Amygdala (tissue), 56 donors: ENCODE measurements at places on chromosomes 7 and 10.
A peak's percentile ranks its signal among the peaks of the same experiment; 100 is the strongest.

- no peak for DNase-seq
Measured at GRCh38 chr7:110801502-110801901, 289.4 kb upstream of the LRRN3 start.

DNA sequence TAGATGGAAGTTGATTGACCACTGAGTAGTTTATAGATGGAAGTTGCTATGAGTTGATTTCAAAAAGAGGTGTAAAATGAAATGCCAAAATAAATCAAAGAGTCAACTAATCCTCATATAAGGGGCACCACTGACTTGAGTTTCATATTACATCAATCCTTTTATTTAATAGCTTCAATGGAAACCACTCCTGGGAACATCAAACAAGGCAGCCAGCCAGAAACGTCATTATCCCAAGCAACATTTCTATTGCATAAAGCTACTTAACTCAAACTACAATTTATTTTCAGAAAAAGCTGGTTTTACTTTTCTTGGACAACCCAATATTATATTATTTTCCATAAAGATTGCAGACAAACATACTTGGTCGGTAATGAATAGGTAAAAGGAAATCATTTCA, 162.1 kb downstream of the TSPAN12 start:
- DNase-seq: no peak

DNA sequence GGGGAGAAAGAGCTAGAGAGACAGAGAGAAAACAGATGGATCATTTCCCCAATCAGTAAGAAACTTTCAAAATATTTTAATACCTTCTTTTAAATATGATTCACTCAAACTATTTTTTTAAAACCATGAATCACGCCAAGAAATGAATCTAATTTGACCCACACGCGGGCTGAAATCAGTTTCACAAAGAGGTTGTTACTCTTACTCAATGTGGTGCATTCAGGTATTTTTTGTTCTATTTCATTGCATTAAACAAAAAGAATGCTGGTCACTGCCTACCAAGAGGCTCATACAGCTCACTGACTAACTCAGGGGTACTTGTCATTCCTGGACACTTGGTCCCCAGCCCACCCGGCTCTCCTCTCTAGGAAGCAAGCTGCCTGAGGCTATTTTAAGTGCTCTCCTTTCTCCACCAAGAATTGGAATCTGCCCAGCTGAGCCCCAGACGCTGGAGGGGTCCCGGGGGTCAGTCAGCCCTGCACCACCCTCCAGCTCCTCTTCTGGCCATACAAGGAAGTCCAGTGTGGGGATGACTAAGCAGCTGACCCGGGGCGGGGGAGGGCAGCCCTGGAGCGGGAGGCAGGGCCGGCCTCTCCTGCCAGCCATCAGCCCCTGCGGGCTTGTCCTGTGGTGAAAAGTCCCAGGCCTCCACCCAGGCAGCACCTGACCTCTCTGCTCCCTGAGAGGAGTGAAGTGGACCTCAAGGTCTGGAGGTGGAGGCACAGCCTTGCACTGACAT, 21.7 kb upstream of the PFKP start:
- DNase-seq: peak; percentile 15

GRCh38 chr7:154517768-154518167, 465.6 kb downstream of the DPP6 start:
- DNase-seq: no peak

DNA sequence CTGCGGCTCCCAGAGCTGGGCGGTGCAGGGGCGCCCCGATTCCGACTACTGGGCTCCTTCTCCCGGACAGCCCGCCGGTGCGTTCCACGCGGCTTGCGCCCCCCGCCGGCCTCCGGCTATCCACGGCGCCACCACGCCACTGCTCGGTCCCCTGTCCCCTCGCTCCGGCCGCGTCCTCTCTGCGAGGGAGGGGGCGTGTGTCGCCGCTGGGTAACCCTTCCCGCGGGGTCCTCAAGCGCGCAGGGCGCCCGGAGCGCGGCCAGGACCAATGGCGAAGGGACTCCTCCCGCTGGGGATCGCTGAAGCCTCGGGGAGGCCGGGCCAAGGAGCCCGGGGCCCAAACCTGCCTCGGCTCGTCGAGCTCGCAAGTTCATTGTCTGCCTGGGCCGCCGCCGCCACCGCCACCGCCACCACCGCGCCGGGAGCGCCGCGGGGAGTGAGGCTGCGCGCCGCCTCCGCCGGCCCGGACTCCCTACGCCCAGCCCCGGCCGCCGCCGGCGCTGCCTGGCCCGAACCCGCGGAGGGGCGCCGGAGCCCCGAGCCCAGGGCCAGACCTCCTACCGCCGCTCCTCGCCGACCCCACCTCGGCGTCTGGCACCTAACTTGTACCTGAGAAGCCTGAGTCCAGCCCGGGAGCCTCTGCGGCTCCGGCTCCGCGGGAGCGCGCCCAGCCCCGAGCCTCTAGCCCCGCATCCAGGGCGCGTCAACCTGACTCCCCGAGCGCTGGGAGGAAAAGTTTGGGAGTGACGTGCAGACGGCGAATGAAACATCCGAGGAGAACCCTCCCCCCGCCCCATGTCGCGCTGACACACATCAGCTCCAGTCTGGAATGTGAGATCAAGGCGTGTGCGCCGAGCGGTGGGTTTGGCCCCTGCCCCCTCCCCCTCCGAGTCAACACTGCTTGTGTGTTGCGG, at the start of gene CHST15:
CHST15 (minus strand) TSS at position 739 of the 914 bp plus-strand sequence. CDS start 47,386 bp downstream, outside the sequence.
- peak; percentile 40 for DNase-seq

DNA sequence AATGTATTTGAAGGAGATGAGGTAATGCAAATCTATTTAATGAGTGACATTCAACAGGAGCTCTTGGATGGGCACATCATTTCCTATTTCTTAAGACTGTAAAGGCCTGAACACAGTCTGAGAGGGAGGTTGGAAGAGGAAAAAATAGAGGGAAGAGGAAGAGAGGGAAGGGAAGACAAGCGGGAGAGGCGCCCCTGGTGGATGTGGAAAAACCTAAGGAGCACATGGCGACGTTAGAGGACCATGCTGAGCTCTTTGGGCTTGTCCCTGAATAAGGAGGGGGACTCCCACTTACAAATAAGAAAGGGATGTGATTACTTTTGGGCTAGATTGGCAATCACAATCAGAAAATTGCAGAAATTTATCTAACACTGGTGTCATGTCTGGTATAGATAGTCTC, 19.6 kb downstream of the SUN3 start:
- no peak for DNase-seq

GRCh38 chr7:158495216-158495615, 92.4 kb downstream of the PTPRN2 start:
- no peak for DNase-seq

DNA sequence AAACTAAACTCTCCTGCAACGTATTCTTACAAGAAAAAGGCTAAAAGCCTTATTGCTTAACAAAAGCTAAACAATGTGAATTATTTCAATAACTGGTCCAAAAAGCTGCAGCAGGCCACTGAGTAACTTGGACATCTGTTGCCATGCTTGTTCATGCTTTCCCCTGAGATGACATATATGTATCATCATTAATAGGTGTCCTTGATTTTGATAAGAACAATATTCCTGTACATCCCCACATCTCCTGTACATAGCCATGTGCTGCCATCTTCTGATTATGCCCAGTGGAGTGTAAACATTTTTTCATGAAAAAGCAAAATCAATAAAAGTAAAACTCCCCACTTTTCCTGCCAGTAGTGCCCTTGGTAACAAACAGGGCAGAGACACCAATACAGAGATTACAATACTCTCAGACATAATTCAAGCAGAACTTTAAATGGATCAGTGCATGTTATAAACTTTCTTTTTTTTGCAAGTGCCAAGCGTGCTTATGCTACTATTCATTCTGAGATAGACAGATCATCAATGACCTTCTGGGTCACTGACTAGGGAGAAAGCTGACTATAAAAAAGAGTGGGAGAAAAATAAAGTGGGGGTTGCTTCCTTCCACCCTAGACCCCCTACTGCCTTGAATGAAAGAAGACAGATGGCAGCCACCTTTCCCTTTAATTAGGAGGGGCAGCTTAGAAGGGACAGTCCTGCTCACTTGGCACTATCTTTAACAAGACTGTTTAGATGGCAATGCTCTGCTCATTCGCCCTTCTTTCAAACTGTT, 205.5 kb upstream of the KLF14 start:
- DNase-seq: no peak
